Pons (tissue), 1 donor: ENCODE measurements at places on chromosomes 12 and 14.

DNA sequence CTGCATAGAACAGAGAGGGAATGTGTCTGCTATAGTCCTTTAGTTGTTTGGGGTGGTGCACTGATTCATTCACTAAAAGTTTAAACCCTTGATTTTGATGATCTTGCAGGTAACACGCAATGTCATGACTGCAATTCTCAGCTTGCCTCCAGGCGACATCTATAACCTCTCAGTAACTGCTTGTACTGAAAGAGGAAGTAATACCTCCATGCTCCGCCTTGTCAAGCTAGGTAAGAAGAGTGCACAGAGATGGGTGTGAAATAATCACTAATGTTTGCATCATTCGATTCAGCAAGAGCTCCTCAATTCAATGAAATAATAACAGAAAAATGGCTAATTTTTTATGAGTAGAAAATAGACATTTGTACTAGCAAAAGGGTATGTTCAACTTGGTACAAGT lies 203.7 kb downstream of the PTPRO start:
- no peak for DNase-seq

DNA sequence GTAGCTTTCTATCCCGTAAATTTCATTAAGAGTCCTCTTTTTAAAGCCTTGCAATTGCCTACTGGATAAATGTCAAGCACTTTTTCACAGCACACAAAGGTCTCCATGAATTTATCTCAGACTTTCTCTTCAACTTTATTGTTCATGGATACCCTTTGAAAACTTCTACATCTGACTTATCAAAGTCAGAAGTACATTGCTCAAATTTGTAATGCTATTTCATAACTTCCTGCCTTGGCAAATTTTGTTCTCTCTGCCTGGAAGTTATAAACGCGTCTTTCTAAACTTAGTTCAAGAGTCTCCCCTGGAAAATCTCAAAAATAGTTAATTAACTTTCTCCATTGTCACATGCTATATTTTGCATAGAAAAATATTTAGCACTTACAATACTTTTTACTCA lies 55.9 kb upstream of the RERGL start:
- no peak for DNase-seq

GRCh38 chr12:90253674-90254181 lies 545.1 kb upstream of the ATP2B1 start:
- DNase-seq: peak; percentile 40

- DNase-seq: no peak
These were observed 20.6 kb downstream of the OTUB2 start for GRCh38 chr14:94046696-94047250.

- DNase-seq: no peak
These were observed 1145.3 kb downstream of the FSCB start for GRCh38 chr14:43361751-43362150.

DNA sequence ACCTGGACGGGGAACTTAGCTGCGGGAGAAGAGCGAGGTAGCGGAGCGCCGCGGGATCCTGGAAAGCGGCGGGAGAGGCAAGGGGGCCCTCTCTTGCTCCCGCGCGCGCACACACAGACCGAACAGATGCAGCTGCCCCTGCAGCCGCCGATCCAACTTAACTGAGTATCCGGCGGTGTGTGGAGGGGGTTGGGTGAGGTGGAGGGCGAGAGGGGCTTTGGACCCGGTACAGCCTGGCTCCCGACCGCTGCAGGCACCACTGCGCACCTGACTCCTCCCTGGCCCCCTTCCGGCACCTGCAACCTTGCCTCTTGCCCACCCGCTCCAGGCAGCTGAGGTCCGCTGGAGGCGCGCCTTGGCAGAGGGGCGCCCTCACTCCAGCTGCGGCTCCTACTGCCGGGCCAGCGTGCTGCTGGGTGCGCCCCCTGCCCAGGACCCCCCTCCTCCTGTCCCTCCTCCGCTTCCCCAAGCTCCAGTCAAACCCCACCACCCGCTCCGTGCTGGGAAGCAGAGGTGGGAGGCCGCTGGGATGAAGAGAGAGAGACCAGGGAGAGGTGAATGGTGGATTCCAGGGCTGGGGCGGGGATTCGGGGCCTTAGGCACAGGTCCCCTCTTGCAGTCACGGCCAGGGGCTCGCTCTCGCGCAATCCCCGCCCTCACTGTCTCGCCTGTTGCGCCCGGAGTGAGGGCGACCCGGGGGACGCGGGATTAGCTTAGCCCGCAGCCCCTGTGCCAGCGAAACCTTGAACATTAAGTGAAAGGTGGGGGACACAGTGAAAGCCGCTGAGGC lies 2.6 kb downstream of the DIO3 start:
- no peak for DNase-seq

- DNase-seq: no peak
These were observed 40.4 kb upstream of the NCOR2 start for GRCh38 chr12:124607681-124608425.

DNA sequence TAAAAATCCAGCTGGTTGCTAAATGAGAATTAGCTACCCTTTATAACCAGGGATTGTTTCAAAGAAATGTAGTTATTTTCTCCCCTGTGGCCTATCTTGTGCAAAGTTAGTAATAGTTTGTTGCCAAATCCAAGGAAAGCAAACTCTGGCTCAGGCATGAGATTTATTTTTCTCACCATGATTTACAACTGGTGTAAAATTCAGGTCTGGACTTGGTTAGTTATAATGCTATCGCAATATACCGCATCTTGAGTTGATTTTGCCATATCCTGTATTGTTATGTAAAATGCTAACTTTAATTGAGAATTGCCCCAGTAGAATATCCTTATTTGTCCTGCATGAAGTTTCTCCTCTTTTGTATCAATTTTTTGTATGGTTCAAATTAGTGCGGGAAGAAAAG lies 135.5 kb downstream of the CRADD start:
- no peak for DNase-seq
